Ascending aorta (tissue), 2 donors: ENCODE measurements at places on chromosomes 11 and 22.
A peak's percentile ranks its signal among the peaks of the same experiment; 100 is the strongest.

- no peak overlapping the region for H3K4me3 ChIP-seq
- H3K4me1 ChIP-seq, result peaks cover 8% of the 10 kb centered on the region
- H3K27me3 ChIP-seq, result no peaks in the 10 kb centered on the region
- DNase-seq, result no peak
- no peaks in the 10 kb centered on the region for H3K36me3 ChIP-seq
These were observed 238.4 kb upstream of the DDI1 start for GRCh38 chr11:103798026-103798425.

DNA sequence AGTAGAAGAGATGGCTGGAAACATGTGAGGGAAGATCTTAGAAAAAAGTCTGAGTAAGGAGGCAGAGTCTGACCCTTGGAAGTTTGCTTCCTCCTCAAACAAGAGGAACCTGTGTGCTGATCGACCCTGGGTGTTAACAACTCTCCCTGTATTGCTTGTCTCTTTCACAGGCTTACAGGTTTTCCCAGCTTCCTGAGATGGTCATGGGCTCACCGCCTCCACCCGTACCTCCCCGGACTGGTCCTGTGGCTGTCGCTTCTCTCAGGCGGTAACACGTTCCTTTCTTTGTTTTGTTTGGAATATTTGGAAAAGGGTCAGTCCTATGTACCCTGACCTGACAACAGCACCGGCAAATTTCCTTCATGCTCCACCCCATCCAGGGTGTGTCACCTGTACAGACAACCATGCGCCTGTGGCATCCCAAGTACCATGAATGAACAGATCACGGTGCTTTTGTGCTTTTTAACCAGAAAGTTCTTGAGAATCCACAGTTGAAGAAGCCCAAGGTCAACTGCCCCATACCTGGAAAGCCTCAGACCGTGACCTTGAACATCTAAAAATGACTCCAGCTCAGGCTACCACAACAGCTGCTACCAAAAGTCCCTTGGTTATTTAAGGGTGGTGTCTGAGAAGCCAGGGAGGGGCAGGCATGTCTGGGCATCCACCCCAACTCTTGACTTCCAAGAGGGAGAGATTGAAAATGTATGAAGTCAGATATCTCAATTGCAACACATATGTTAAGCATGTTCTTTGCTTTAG is 44.6 kb downstream of the C11orf91 start:
- H3K27me3 ChIP-seq, result no peaks in the 10 kb centered on the region
- H3K27ac ChIP-seq, result no peak overlapping the region
- no peaks in the 10 kb centered on the region for H3K36me3 ChIP-seq
- H3K4me1 ChIP-seq, result peaks cover 8% of the 10 kb centered on the region
- H3K4me3 ChIP-seq, result no peak overlapping the region

GRCh38 chr11:66443602-66444001 is 5.0 kb upstream of the MRPL11 start:
- no peaks in the 10 kb centered on the region for H3K27me3 ChIP-seq
- no peaks in the 10 kb centered on the region for H3K4me1 ChIP-seq
- no peak for DNase-seq

GRCh38 chr11:111851636-111852035 is 19.7 kb downstream of the ALG9 start:
- H3K36me3 ChIP-seq, result peaks cover 60% of the 10 kb centered on the region
- H3K4me3 ChIP-seq, result no peak overlapping the region
- H3K4me1 ChIP-seq, result no peaks in the 10 kb centered on the region
- DNase-seq, result no peak
- H3K27ac ChIP-seq, result no peak overlapping the region
- no peaks in the 10 kb centered on the region for H3K27me3 ChIP-seq

- no peak overlapping the region for H3K4me3 ChIP-seq
- no peak for DNase-seq
- no peaks in the 10 kb centered on the region for H3K27me3 ChIP-seq
- no peaks in the 10 kb centered on the region for H3K4me1 ChIP-seq
These were observed 1706.9 kb upstream of the RAG2 start for GRCh38 chr11:38304926-38305325.

DNA sequence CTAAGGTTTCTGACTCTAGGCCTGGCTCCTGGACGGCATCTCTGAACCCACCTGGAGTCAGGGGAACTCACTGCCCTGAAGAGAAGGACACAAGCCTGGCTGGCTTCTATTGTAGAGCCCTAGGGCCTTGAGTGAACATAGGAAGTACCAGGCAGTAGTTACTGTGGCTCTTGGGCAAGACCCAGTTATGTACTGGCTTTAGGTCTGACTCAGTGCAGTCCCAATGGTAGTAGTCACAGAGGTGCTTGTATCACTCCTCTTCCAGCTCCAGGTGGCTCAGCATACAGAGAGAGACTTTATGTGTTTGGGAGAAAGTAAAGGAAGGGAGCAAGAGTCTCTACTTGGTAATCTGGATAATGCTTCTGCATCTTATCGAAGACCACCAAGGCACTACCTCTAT is 13.9 kb upstream of the PAK1 start:
- H3K4me3 ChIP-seq, result no peak overlapping the region
- H3K4me1 ChIP-seq, result no peaks in the 10 kb centered on the region
- H3K27me3 ChIP-seq, result no peaks in the 10 kb centered on the region
- DNase-seq, result no peak
- H3K27ac ChIP-seq, result no peak overlapping the region

DNA sequence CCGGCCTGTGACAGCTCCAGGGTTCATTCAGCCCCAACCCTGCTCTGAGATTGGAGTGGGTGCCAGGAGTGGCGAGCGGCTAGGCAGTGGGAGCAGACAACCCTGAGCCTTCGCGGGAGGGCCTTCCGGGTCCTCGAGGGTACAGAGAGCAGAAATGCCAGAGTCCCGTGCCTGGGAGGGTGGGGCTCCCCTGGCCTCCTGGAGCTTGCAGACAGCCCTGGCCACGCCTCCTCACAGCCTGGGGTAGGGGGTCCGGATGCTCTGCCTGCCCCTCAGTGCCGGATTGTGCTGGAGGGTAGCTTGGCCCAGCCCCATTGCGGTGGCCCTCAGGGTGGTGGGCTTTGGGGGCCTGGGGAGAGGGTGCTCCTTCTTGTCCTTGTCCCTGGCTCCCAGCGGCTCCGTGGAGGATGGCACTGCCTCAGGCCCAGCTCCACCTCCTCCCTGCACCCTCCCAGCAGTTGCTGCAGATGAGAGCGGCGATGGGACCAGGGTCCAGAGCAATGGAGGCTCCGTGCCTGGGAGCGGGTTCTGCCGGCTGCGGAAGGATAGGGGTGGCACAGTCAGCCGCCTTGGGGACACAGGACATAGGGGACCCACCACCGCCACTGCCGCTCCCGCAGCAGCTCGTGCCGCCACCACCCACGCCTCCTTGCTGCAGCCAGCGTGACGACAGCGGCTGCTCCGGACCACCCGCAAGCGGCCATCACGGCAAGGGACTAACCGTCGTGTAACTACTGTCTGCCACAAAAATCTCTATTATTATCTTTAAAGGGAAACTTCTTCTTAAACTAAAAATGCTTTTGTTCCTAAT is 34.9 kb upstream of the OR10G7 start:
- H3K4me3 ChIP-seq, result peak overlapping the region; percentile 65
- DNase-seq, result no peak
- H3K27me3 ChIP-seq, result no peaks in the 10 kb centered on the region

GRCh38 chr11:60301178-60301577 is 20.7 kb downstream of the MS4A4A start:
- no peaks in the 10 kb centered on the region for H3K4me1 ChIP-seq
- H3K4me3 ChIP-seq, result no peak overlapping the region
- no peaks in the 10 kb centered on the region for H3K27me3 ChIP-seq
- no peak overlapping the region for H3K27ac ChIP-seq
- no peaks in the 10 kb centered on the region for H3K36me3 ChIP-seq
- no peak for DNase-seq

GRCh38 chr11:78654071-78654470 is 79.4 kb upstream of the NARS2 start:
- H3K4me3 ChIP-seq, result no peak overlapping the region
- H3K4me1 ChIP-seq, result no peaks in the 10 kb centered on the region
- no peaks in the 10 kb centered on the region for H3K36me3 ChIP-seq

DNA sequence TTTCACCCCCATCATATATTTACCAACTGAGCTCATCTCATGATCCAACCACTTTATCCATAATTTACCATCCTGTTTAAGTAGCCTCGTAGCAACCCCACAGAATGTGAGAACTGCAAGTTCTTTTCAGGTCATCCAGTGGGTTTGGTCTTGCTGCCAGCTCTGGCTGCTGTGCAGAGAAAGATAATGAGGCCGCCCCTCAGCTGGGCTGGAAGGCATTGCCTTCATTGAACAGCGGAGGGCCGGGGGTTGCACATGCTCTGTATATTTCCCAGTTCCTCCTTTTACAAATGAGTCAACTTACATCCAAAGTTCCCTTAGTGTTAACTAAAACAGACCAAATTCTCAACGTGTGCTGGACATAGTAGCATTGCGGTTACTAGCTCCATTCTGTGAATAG is 96.7 kb downstream of the SYN3 start:
- H3K27ac ChIP-seq, result no peak overlapping the region
- no peak for DNase-seq

GRCh38 chr22:22666307-22667091 is 22.1 kb downstream of the GGTLC2 start:
- H3K27me3 ChIP-seq, result no peaks in the 10 kb centered on the region
- no peak overlapping the region for H3K4me3 ChIP-seq
- no peak overlapping the region for H3K27ac ChIP-seq
- no peaks in the 10 kb centered on the region for H3K36me3 ChIP-seq
- H3K4me1 ChIP-seq, result no peaks in the 10 kb centered on the region
- DNase-seq, result no peak

- no peaks in the 10 kb centered on the region for H3K36me3 ChIP-seq
- DNase-seq, result no peak
- H3K4me1 ChIP-seq, result no peaks in the 10 kb centered on the region
- no peak overlapping the region for H3K27ac ChIP-seq
- H3K27me3 ChIP-seq, result no peaks in the 10 kb centered on the region
- H3K4me3 ChIP-seq, result no peak overlapping the region
These were observed 524.0 kb upstream of the KIRREL3 start for GRCh38 chr11:127524618-127525017.

DNA sequence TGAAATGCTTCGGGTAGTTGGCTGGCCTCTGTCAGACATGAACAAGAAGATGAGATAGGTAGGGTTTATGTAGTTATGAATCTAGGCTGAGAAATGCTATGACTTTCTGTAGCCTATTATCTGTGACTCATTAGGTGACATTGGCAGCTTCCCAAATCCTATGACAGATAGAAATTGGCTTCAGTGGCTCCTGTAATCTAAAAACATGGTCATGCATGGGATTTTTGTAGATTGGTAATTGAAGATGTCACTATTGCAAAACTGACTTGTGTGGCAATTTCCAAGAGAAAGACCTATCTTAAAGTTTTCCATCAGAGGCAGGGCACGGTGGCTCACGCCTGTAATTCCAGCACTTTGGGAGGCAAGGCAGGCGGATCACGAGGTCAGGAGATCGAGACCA is 29.4 kb upstream of the GRIK4 start:
- H3K27ac ChIP-seq, result no peak overlapping the region
- H3K36me3 ChIP-seq, result peaks cover 70% of the 10 kb centered on the region
- no peaks in the 10 kb centered on the region for H3K4me1 ChIP-seq
- no peak overlapping the region for H3K4me3 ChIP-seq
- no peak for DNase-seq

DNA sequence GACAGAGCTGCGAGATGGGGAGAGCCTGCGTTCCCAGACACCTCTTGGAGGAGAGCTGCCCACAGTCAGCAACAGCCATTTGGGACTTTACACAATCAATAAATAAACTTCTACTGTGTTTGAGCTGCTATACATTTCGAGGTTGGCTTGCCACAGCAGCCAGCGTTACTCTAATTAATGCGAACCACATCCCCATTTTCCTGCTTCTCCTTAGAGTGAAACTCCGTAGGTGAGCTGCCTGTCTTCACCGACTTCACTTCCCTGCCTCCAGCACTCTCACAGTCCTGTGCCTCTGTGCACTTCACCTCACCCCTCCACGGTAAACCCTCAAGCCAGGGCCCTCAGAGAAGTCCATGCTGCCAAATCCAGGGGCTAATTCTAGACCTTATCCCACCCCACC is 5.9 kb upstream of the SLC22A12 start:
- no peak overlapping the region for H3K27ac ChIP-seq
- H3K4me3 ChIP-seq, result no peak overlapping the region
- H3K27me3 ChIP-seq, result no peaks in the 10 kb centered on the region
- H3K4me1 ChIP-seq, result peaks cover 5% of the 10 kb centered on the region

GRCh38 chr22:48886604-48887393 is 940.9 kb downstream of the BRD1 start:
- no peaks in the 10 kb centered on the region for H3K36me3 ChIP-seq
- H3K27ac ChIP-seq, result no peak overlapping the region
- H3K27me3 ChIP-seq, result no peaks in the 10 kb centered on the region
- DNase-seq, result peak; percentile 48

GRCh38 chr11:85896876-85897275 is 41.7 kb downstream of the CCDC83 start:
- H3K36me3 ChIP-seq, result no peaks in the 10 kb centered on the region
- no peak for DNase-seq
- no peaks in the 10 kb centered on the region for H3K4me1 ChIP-seq
- no peak overlapping the region for H3K27ac ChIP-seq
- H3K27me3 ChIP-seq, result no peaks in the 10 kb centered on the region

GRCh38 chr11:31619980-31620379 is 110.4 kb downstream of the ELP4 start:
- no peak for DNase-seq
- no peak overlapping the region for H3K27ac ChIP-seq
- no peaks in the 10 kb centered on the region for H3K4me1 ChIP-seq
- no peaks in the 10 kb centered on the region for H3K27me3 ChIP-seq
- no peak overlapping the region for H3K4me3 ChIP-seq
- H3K36me3 ChIP-seq, result no peaks in the 10 kb centered on the region

- peaks cover 6% of the 10 kb centered on the region for H3K4me1 ChIP-seq
- peak within 1 kb of the TSS; percentile 74 for H3K4me3 ChIP-seq
- H3K27me3 ChIP-seq, result no peaks in the 10 kb centered on the region
- no peaks in the 10 kb centered on the region for H3K36me3 ChIP-seq
These were observed at the start of gene PPP6R3 for GRCh38 chr11:68460741-68461574. Gene PPP6R3, plus strand, starts transcription at chr11:68460752. Its CDS starts 76,913 bp downstream, at chr11:68537665.

DNA sequence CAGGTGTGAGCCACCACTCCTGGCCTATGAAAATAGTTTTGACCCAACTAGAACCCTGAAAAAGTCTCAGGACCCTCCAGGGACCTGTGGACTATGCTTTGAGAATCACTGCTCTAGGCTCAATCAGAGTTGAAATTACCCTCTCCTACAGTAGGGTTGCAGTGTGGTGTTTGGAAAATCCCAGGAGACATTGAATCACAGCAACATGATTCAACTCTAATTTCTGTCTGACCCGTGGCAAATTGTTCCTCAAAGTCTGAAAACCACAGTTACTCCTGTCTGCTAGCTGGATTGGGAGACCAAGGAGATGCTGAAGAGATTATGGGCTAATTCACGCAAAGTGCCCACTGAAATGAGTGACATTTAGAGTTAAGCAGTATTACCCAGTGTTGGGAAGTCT is 5.4 kb upstream of the MTMR3 start:
- H3K27ac ChIP-seq, result no peak overlapping the region
- DNase-seq, result no peak
- H3K4me3 ChIP-seq, result no peak overlapping the region
- no peaks in the 10 kb centered on the region for H3K27me3 ChIP-seq
